ENCODE measurements at places on chromosomes 2 and 18.

- DNase-seq: no peak
Observed at GRCh38 chr2:201709049-201709448, 10.6 kb upstream of the MPP4 start.

- DNase-seq: no peak
Observed at GRCh38 chr2:209387389-209387788, 36.5 kb upstream of the MAP2 start.

DNA sequence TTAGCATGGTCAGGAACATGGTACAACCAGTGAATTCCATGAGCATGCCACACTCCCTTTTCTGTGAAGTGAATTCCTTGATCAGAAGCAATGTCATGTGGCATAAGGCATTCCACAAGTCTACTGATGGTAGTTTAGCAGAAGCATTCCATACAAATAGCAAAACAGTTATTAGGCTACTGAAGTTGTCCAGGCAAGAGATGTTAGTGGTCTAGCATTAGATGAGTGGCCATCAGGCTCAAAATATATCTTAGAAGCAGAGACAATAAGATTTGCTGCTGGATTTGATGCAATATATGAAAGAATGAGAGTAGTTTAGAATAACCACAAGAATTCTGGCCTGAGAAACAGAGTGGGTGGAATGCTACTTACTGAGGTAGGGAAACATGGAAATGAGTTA lies 355.3 kb upstream of the NRXN1 start:
- no peak for DNase-seq

DNA sequence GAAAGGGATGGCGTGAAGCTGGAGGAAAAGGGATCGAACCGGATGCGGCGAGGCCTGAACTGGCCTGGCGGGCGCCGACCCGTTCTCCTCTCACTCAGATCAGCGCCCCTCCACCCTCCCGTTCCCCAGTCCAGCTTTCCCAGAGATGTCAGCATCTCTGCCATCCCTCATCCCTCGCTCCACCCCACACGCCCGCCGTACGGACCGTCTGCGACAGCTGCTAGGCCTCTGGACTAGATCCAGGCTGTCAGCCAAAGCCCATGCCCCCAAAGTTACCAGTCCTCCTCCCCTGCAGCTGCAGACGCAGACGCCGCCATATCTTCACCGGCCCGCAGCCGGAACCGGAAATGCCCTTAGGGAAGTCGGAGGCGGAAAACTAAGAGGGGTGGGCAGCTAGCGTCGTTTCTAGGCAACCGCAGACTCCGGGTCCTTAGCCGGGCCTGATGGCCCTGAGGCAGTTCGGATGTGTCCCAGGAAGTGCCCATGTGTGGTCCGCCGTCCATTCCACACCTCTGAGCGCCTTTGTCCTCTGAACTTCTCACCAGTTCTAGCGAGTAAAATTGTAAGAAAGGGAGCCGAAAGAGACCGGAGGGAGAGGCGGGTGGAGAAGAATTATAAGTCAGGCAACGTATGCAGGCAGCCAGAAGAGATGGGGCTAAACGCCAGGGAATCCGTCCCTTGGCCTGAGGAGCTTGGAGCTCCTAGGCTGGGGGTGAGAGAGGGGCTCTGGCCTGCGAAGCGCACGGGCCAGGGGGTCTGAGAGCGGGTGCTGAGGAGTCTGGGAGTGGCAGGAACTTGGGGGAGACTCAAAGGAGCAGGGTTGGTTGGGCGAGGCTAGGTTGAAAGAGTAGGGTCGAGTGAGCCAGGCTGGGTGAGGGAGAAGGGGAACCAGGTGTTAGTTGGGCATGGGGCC lies at the start of the genes RNF25 and STK36:
RNF25 (minus strand) TSS at position 349 of the 913 bp plus-strand sequence; CDS start at position 317, 32 bp downstream.
STK36 (plus strand) TSS at position 433 of the 913 bp plus-strand sequence. CDS start 744 bp downstream, outside the sequence.
- peak; percentile 90 for DNase-seq

DNA sequence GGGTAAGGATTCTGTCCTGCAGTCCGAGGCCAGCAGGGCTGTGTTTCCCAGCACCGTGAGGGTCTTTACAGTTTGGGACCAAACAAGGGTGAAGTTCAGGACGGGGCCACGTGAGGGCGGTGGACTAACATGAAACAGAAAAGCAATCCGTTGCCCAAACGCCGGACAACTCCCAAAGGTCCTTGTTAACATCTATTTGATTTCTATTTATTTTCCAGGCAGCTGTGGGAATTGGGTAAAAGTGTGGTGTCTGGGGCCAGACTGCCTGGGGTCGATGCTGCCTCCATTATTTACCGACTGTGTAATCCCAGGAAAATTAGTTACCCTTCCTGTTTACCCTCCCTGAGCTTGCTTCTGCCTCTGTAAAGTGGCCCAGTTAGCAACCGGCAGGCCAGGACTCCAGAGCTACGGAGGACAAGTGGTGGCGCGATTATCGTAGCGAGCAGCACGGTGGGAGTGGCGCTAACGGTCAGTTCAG lies 66.3 kb upstream of the TCF7L1 start:
- peak; percentile 68 for DNase-seq

DNA sequence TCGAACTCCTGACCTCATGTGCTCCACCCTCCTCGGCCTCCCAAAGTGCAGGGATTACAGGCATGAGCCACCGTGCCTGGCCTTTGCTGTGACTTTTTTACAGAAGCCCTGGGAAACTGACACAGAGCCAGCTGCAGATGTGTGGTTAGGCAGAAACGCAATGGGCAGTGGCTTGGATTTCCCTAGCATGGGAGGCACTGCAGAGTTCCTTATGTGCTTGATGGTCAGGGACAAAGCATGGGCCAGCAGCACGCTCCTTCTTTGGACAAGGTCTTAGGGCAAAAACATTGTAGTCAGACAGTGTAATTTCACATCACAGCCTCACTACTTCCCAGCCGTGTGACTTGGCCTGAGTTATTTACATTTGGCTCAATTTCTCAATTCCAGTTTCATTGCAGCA lies 153.9 kb downstream of the RNF144A start:
- DNase-seq: no peak

- DNase-seq: no peak
Observed at GRCh38 chr18:74831571-74832250, 234.0 kb downstream of the ZNF407 start.

- no peak for DNase-seq
Observed at GRCh38 chr2:19442731-19443130, 84.3 kb upstream of the OSR1 start.

- DNase-seq: peak; percentile 86
Observed at GRCh38 chr2:203105996-203106395, 91.3 kb downstream of the NBEAL1 start.

- no peak for DNase-seq
Observed at GRCh38 chr2:210662560-210662959, 106.2 kb downstream of the CPS1 start.

Measured in OCI-M1 (cell line).